ENCODE measurements at places on chromosomes 2 and 18.

GRCh38 chr2:151999053-151999452 lies 99.8 kb downstream of the CACNB4 start:
- no peak for DNase-seq

GRCh38 chr18:54116541-54117257 lies 107.8 kb downstream of the MBD2 start:
- no peak for DNase-seq

DNA sequence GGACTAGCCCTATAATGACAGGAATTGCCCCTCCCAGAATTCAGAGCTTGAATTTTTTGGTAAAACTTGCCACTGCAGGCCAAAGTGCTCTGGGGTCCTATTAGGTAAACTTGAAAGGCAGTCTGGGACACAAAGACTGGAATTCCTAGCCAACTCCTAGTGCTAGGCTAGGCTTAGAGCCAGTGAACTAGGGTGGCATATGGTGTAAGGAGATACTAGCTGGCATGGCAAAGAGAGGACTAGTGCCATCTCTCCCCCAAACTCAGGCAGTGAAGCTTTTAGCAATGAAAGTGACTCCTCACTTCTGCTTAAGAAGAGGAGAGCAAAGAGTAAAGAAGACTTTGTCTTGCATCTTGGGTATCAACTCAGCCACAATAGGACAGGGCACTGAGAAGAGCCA lies 410.5 kb upstream of the CNTNAP5 start:
- no peak for DNase-seq

GRCh38 chr2:158772306-158773078 lies 22.6 kb upstream of the DAPL1 start:
- DNase-seq = no peak

GRCh38 chr2:118577202-118577601 lies 270.2 kb downstream of the EN1 start:
- no peak for DNase-seq

DNA sequence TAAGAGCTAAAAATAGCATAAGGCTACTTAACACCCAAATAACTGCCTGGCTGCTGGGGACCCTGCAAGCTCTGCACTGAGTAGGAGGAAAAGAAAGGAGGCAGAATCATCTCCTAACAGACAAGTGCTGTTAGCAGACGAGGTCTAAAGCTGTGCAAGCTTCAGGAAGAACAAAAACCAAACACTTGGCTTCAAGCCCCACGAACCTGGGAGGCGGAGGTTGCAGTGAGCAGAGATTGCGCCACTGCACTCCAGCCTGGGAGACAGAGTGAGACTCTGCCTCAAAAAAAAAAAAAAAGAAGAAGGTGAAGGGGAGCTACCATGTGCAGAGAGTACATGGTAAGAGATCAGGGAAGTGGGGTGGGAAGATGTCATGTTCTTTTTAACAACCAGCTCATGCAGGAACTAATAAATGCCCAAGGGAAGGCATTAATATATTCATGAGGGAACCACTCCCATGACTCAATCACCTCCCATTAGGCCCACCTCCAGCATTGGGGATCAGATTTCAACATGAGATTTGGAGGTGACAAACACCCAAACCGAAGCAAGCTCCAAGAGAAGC lies 28.8 kb upstream of the INO80C start:
- no peak for DNase-seq

GRCh38 chr2:86224645-86225355 lies 25.5 kb downstream of the MRPL35 start:
- DNase-seq = no peak

GRCh38 chr2:218427741-218428140 lies 8.8 kb downstream of the VIL1 start:
- DNase-seq = no peak

DNA sequence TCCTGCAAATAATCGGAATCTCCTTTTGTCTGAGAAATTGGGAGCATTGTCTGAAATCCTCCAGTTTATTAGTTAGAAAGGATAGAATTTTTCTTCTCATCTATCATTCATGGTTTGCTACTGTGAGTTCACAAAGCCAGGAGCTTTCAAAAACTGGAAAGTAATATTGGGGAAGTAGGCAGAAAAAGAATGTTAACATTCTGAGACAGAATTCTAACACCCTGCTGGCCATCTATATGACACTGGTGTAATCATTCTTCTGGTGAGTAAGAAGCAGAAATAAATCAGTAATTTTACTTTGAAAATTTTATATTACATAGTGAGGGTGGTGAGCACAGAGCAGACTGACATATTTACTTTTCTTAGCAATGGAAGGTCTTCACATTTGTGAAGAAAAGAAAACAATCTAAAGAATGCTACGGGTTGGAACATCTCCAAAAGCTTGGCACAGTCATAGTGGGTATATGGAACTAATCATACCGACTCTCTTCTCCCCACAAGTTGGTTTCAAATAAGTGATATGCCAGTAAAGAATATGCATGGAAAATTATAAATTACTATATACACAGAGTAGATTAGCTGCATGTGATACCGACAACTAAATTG lies 344.9 kb downstream of the LPIN1 start:
- no peak for DNase-seq

DNA sequence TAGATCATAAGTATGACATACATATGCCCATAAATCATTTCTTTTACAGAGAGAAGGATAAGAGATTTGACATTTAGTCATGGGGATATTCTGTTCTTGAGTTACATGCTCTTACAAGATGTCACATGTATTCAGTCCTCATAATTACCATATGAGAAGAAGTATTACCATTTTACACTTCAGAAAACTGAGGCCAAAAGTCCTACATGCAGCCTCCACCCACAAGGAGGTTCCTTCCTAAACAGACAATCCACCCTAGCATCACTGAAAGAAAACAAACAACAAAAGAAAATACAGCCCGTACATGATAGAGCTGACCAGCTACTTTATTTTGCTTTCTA lies 335.1 kb downstream of the SETBP1 start:
- no peak for DNase-seq

DNA sequence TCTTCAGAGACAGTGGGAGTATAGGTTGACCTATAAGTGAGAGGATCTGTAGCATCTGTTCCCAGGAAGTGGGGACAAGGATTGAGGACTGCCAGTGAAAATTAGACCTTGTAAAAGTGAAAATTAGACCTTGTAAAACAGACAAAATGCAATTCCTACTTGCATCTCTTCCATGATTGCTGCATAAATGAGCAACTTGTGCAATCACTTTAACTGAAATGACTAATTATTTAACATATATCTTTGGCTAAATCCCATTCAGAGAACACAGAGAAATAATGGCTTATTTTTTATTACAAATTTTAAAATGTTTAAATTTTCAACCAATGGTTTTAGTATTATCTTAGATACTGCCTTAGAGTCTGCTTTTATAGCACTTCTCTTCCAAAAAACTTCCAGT lies 67.2 kb upstream of the NABP1 start:
- DNase-seq = no peak

GRCh38 chr2:54575379-54575888 lies 119.3 kb downstream of the SPTBN1 start:
- no peak for DNase-seq

- no peak for DNase-seq
Observed at GRCh38 chr2:61178603-61179545, 16.9 kb downstream of the C2orf74 start.

DNA sequence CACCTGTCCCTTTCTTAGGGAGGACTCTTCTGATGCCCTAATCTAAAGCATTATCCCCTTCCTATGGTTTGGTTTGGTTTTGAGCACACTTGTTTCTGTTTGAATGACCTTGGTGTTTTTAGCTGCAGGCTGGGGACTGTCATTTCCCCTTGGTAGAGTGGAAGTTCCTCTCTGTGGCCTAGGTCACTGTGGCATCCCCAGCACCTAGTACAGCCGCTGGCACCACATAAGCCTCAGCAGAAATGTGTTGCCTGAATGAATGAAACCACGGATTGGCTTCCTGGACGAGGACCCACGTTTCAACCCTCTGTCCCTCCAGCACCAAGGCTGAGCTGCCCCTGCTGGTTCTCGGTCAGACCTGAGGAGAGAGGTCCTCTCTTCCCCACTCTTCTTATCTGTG lies 159.9 kb downstream of the CTIF start:
- no peak for DNase-seq

DNA sequence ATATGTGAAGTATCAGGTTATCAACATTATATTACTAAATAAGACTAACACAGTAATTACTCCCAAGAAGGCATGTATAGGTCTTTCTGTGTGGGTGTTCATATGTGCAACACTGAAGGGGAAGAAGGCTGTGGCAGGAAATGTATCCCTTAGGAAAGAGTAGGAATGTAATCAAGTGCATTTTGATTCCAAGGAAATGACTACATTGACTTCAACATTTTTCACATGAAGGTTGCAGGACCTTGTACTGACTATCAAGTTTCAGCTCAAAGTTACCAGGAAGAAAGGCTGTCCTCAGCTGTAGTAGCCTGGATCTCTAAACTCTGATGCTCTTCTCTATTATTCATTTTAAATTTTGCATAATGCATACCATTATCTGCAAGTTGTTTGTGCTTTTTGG lies 680.8 kb downstream of the NYAP2 start:
- DNase-seq = no peak

GRCh38 chr2:142952793-142953494 lies 75.5 kb downstream of the KYNU start:
- no peak for DNase-seq

GRCh38 chr2:127052057-127052770 lies 54.7 kb downstream of the BIN1 start:
- DNase-seq = no peak

DNA sequence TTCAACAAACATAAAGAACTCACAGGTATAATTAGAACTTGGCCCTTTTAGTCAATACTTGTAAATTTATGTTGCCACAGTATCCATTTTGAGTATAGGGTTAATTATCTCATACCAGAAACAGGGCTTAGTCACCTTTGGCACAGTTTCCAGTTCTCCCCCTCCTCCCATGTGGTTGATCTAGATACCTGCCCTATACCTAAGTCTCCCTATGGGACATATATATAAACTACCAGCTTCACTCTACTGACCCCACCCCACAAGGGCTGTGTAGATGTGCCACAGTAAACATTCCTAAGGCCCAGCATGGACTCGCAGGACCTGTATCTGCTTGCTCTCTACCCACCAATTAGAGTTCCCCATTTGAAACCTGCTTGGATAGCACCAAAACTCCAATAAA lies 371.7 kb upstream of the RND3 start:
- DNase-seq = no peak

DNA sequence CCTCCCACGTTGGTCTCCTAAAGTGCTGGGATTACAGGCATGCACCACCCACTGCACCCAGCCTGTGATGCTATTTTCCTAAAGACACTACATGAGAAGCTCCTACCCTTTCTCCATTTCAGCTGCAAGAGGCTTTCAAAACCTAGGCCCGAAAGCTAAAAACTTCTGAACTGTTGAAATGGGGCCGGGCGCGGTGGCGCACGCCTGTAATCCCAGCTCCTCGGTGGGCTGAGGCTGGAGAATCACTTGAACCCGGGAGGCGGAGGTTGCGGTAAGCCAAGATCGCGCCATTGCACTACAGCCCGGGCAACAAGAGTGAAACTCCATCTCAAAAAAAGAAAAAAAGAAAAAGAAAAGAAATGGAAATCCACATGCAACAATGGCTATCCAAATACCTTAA lies 18.1 kb upstream of the ANXA4 start:
- no peak for DNase-seq

- DNase-seq = no peak
Observed at GRCh38 chr2:8520791-8521344, 161.0 kb upstream of the ID2 start.

GRCh38 chr18:448116-448790 lies 52.2 kb downstream of the COLEC12 start:
- DNase-seq = no peak

DNA sequence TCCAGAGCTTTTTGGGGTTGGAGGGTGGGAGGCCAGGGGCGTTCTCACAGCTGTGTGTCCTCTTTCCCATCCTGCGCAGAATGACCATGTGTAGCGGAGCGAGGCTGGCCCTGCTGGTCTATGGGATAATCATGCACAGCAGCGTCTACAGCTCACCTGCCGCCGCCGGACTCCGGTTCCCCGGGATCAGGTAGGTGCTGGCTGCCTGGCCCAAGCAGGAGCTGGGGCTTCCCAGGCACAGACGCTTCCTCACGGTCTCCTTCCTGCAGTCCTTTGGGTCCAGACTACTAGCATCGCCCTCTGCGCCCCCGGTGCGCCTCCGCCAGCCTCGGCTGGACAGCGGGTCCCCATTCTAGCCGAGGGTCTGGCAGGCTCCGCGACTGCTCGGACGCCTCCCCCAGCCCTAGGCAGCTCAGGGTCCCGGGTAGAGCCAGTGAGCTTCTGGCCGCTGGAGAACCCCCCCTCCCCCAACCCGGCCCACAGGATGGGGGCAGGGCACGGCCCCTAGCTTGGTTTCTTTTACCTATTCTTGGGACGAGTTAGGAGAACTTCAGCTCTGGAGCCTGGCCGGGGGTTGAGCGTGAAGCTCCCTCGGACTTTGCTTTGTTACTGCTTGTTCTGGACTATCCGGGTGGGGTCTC lies 756 bp downstream of the ADCYAP1 start:
- DNase-seq = no peak

GRCh38 chr2:168729455-168729854 lies 73.0 kb upstream of the NOSTRIN start:
- DNase-seq = no peak

GRCh38 chr2:119257198-119257597 lies 33.6 kb downstream of the STEAP3 start:
- no peak for DNase-seq

GRCh38 chr2:851078-851477 lies 99.6 kb upstream of the SNTG2 start:
- no peak for DNase-seq

DNA sequence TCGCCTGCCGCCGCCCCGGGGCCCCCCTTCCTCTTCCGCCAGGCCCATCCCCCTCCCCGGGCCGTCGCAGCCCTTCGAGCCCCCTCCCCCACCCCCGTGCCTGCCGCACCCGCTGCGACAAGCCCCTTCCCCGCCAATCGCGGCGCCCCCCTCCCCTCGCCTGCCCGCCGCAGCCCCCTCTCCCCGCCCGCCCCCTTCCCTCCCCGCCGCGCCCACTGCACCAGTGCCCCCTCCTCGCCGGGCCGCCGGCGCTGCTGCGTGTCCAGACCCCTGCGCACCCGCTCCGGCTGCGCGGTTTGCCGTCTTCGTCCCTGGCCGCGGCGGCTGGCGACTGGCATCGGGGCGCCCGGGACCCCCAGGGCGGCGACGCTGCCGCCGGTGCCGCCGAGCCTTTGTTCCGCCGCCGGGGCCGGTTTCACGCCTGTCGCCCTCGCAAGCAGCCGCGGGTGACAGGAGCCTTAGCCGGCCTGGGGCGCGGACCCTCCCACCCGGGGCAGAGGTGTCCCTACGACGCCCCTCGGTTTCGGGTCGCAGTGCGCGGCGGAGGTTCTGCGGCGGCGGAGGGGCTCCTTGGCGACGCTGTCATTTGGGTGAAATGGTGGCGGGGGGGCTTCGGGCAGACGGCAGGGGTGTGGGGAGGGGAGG lies 18.1 kb downstream of the GPC1 start:
- no peak for DNase-seq

GRCh38 chr2:3631161-3631850 lies 26.7 kb upstream of the ALLC start:
- DNase-seq = no peak

- no peak for DNase-seq
Observed at GRCh38 chr2:145488571-145488970, 968.7 kb upstream of the ZEB2 start.

Data from activated T-helper 1 cell treated with anti-CD3 and anti-CD28 coated beads, Interleukin-2, amount 50 U/mL, for 16 hours (primary cell).